ENCODE measurements at places on chromosomes 2 and 18.

- no peak for DNase-seq
These were observed 242.6 kb upstream of the KCNJ3 start for GRCh38 chr2:154455866-154456265.

DNA sequence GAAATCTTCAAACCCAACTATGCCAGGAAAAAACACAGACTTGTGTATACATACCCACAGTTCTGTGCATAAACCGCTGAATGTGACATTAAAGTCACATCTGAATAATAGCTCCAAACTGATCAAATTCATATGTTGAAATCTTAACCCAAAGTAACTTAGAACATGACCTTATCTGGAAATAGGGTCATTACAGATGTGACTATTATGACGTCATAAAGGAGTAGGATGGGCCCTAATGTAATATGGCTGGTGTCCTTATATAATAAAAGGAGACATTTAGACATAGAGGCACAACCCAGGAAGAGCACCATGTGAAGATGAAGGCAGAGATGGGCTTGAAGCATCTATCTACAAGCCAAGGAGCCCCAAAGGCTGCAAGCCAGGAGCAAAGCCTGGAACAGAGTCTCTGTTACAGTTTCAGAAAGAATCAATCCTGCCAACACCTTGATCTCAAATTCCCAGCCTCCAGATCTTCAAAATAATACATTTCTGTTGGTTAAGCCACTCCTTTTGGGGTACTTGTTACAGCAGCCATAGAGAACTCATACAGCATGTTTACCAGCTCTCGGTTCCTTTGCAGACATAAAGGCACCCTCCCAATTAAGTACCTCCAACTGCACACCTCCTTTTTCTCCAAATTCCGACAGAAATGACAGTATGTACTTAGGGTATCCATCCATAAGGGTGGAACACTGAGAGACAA, 27.6 kb downstream of the SOX11 start:
- no peak for DNase-seq

DNA sequence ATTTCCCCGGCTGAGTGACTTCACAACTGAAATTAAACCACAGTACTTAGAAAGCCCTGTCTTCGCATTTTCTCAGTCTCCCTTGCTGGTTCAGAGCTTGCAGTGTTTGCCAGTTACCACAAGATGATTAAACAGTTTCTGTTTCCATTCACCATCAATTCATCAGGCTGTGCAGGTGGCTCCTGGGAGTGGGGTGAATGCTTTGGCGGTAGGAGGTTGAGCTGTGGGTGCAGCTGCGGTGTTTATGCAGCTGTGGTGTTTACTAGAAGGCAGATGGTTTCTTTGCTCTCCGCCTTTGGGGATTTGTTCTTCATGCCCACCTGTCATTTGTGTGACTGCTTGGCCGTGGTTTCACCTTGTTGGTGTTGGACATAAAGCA, 16.1 kb downstream of the ACOXL start:
- no peak for DNase-seq

- no peak for DNase-seq
These were observed 51.7 kb upstream of the SPATS2L start for GRCh38 chr2:200254773-200255172.

- no peak for DNase-seq
These were observed 61.7 kb upstream of the WIPF1 start for GRCh38 chr2:174659069-174659900.

DNA sequence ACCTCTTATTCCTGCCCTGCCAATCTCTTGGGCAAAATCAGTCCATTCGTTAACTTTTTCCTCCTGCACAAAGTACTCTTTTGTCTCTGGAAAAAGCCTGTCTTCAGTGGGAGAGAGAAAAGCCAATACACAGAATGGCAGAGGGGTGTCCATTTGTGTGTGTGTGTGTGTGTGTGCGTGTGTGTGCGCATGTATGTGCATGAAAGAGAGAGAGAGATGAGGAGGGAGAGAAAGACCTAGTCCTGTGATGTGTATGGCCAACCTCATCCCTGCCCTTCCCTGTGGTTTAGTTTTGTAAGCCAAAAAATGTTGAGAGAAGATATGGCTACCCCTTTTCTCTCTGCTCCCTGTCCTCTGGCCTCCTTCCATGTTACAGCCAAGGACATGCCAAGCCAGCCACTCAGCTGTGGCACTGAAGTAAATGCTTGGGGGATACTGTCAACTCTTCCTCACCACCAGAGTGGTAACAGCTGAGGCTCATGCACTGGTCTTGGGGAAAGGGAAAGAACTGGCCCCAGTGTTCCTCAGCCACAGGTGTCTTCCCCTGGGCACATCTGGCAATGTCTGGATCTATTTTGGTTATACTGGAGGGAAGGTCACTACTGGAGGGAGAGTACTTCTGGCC, 10.6 kb downstream of the SLC4A5 start:
- DNase-seq = no peak

DNA sequence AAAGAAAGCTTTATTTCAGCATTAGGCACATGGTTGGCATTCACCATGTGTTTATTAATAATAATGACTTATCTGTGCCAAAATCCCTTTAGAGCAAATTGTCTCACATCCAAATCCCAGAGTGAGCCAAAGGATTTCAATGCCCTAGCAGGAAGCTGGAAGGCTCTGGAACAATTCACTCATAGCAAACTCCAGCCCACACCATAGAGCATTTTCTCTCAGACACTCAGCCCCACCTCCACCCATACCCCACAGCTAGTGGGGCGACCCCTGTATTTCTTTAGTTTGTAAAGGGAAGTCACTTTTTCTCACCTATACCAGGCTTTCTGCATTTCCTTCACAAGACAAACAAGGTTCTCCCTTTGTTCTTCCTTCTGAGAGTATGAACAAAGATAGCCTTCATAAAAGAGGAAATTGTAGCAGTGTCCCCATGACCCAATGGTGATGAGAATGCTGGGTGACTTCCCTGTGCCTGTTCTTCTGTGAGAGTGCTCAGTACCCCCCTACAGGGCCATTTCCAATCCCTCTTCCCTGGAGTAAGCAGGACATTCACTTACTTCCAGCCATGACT, 100.1 kb upstream of the APCDD1 start:
- no peak for DNase-seq

GRCh38 chr18:75198036-75198435, 10.9 kb downstream of the PTGR3 start:
- DNase-seq = no peak

DNA sequence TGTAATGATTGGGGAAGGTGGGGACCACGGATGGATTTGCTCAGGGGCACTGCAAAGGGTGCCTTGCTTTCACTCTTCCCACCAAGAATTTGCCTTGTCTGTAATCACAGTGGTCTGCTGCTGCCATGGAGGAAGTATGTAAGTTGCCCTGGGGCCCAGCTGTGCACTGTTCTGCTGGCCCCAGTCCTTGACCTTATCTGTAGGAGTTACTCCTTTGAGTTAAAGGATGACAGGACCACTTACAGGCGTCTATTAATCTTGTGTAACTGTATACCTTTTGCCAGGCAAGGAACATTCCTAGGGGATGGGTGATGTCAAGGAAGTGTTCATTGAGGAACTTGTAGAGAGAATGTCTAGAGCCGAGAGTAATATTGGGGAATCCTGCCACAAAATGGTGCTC, 212.8 kb upstream of the LRRTM1 start:
- no peak for DNase-seq

GRCh38 chr2:226180281-226180884, 619.2 kb downstream of the IRS1 start:
- DNase-seq = no peak

DNA sequence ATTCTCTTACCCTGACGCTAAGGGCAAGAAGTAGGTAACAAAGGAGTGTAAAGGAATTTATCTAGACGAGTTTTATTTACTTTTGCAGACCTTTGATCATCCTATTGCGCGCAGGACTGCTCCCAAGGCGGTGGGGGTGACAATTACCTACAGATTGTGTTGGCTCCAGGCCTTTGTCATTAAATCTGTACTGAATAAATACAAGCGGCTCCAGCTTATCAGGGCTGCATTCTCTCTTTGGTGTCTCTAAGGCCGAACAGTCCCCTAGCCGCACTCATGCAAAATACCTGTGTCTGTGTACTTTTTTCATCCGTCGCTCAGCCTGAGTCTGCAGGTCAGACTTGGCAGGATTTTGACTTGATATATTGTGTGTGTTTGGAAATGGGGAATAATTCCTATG, 57.9 kb upstream of the DYSF start:
- DNase-seq = no peak

DNA sequence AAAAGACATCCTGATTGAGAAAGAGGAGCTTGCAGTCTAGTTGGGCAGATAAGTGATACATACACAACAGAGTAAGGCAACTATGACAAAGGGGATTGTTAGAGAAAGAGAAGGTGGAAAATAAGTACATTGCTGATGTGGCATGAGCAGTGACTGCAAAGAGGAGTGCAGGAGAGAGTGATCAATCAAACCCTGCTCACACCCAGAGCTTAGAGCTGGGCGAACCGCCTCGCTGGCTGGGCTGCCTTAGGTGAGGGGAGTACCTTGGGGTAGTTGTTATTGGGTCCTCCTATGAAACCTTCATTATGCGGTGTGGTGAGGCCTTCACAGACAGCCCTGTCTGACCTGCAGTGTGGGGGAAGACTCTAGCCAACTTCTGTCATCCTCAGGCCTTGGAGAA, 161.7 kb downstream of the FHOD3 start:
- DNase-seq = no peak

DNA sequence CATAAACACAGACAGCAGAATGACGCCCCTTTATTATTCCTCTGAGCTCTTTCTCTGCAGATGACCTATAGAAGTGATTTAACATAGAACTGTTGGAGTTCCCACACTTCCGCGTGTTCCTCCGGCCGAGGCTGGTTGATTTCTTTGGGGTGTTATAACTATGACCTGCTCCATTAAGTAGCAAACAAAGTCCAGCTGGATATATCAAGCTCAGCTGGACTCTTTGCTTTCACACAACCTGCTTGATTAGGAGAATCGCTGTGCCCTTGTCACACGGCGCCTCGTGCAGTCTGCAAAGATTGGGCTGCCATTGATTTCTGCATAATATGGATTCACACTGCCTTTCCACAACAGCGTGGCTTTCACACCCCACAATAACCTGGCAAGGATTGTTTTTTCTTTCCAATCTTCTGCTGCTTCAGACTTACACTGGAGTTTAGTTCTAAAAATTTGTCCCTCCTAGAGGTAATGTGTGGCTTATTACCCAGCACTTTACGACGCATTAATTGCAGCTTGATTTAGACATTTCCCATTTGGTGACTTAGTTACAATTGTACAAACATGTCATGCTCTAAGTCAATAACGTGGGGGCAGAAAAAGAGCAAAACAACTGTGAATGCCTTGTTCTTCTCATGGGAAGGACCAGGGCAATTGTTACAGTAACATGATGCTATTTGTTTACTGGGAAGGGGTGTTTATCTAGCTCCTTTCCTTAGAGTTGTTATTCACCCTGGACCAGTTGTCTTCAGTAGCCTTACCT, 485.7 kb downstream of the TXNL1 start:
- no peak for DNase-seq

- DNase-seq = no peak
These were observed 128.1 kb upstream of the SERTAD2 start for GRCh38 chr2:64781711-64782390.

DNA sequence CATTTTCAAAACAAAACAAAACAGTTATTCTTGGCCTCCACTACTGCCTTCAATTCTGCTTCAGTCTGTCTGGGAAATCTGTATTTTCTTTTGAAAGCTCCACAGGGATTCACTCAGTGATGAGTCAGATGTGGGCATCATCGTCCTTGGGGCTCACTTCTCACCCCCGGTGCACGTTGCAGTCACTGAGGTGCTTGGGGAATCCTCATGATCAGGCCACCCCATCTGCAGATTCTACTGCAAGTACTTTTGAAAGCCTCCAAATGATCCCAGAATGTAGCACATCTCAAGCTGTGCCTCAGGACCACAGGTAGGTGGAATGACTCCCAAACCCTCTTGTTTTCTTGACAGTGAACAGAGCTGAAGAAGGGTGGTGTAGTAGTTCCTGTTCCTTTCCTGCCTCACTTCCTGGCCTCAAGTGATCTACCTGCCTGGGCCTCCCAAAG, 34.3 kb downstream of the LPIN2 start:
- DNase-seq = no peak

DNA sequence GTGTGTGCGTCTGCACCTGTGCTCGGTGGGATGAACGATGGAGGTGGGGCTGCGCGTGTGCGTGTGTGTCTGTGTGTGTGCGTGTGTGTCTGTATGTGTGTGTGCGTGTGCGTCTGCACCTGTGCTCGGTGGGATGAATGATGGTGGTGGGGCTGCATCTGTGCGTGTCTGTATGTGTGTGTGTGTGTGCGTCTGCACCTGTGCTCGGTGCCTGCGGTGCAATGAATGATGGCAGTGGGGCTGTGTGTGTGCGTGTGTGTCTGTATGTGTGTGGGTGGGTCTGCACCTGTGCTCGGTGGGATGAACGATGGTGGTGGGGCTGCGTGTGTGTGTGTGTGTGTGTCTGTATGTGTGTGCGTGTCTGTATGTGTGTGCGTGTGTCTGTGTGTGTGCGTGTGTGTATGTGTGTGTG, 48.5 kb upstream of the CTDP1 start:
- no peak for DNase-seq
